HFFc6 (cell line): ENCODE measurements at places on chromosomes 11 and 22.

- peaks cover 5% of the 10 kb centered on the region; the same call in 1 of the 2 replicates for H3K36me3 ChIP-seq
- H3K27me3 ChIP-seq: no peaks in the 10 kb centered on the region
- H3K4me1 ChIP-seq: no peaks in the 10 kb centered on the region; the same call in 1 of the 2 replicates
Measured at GRCh38 chr22:47836957-47837356, 1074.5 kb downstream of the TBC1D22A start.

GRCh38 chr11:69079661-69080256, 31.0 kb downstream of the TPCN2 start:
- H3K27me3 ChIP-seq: 0 out of 2 replicates have a peak, but pooled peaks cover 3% of the 10 kb centered on the region
- H3K4me1 ChIP-seq: peaks cover 26% of the 10 kb centered on the region
- peaks cover 11% of the 10 kb centered on the region for H3K36me3 ChIP-seq

GRCh38 chr11:27757953-27758352, 57.7 kb upstream of the BDNF start:
- peak overlapping the region; percentile 10; the same call in 1 of the 2 replicates for H3K4me3 ChIP-seq
- peaks cover 1% of the 10 kb centered on the region; the same call in 1 of the 2 replicates for H3K27me3 ChIP-seq
- peak; percentile 75 for DNase-seq
- peak overlapping the region; percentile 5; the same call in 1 of the 2 replicates for H3K27ac ChIP-seq

GRCh38 chr22:26550498-26551033, 38.3 kb upstream of the TFIP11 start:
- peak overlapping the region; percentile 94 for H3K27ac ChIP-seq
- H3K27me3 ChIP-seq: peaks cover 1% of the 10 kb centered on the region; the same call in 1 of the 2 replicates
- peak overlapping the region; percentile 29 for H3K4me3 ChIP-seq
- peak; percentile 89 for DNase-seq

DNA sequence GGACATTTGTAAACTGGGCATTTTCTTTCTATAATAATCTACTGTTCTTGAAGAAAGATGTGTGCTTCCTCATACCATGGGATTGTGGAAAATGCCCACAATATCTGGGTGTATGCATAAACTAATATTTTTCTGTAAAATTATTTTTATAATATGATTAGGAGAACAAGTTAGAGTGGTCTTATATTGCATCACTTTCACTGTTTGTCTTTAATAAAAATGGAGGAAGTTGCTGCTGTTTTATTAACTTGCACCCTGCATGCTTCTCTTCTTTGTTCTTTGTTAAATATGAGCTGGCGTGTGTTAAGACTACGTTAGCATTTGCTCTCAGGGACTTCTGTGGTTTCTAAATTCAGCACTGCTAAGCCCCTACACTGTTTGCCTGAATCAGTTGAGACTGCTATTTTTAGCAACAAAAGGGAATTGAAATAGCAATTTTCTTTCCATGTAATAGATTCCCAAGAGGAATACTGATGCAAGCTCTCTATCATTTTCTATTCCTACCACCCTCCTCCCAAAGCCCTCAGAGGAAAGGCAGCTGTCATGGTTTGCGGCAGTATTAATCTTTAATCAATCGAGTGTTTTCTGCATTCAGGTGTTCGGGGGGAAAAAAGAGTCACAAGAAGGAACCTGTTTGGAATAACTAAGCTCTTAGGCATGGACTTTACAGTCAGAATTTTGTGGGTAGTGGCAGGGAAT, 56.1 kb downstream of the HSD17B12 start:
- H3K4me3 ChIP-seq: peak overlapping the region; percentile 77
- peak overlapping the region; percentile 85 for H3K27ac ChIP-seq
- peak; percentile 28 for DNase-seq

- H3K27me3 ChIP-seq: no peaks in the 10 kb centered on the region; the same call in 1 of the 2 replicates
- H3K27ac ChIP-seq: no peak overlapping the region
- peaks cover 19% of the 10 kb centered on the region for H3K4me1 ChIP-seq
- H3K4me3 ChIP-seq: peak overlapping the region; percentile 87
- no peak for DNase-seq
- H3K36me3 ChIP-seq: no peaks in the 10 kb centered on the region
Measured at GRCh38 chr11:88175569-88176075, 379 bp upstream of the RAB38 start.

DNA sequence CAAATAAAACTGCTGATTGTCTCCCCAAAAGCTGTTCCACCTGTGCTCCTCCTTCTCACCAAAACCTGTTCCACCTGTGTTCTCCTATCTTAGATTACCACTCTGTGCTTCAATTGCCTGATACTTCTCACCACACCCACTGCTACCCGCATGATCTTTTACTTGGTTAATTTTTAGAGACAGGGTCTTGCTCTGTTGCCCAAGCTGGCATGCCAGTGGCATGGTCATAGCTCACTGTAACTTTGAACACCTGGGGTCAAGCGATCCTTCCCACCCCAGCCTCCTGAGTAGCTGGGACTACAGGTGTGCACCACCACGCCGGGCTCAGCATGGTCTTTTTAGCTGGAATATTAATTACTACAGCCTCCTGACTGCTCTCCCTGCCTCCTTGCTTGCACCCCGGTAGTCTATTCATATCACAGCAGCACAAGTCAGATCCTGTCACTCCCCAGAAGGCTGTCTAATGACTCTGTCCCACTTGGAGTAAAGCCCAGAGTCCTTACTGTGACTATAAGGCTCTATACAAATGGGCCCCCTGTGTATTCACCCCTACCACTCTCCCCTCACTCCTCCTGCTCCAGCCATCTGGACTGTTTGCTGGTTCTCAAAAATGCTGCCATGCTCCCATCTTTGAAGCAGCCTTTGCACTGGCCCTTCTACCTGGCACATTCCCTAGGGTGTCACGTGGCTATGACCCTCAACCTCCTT, 3.5 kb downstream of the C11orf91 start:
- no peak overlapping the region for H3K27ac ChIP-seq
- peaks cover 77% of the 10 kb centered on the region for H3K4me1 ChIP-seq
- H3K27me3 ChIP-seq: peaks cover 9% of the 10 kb centered on the region
- no peak overlapping the region for H3K4me3 ChIP-seq
- no peak for DNase-seq
- H3K36me3 ChIP-seq: no peaks in the 10 kb centered on the region

DNA sequence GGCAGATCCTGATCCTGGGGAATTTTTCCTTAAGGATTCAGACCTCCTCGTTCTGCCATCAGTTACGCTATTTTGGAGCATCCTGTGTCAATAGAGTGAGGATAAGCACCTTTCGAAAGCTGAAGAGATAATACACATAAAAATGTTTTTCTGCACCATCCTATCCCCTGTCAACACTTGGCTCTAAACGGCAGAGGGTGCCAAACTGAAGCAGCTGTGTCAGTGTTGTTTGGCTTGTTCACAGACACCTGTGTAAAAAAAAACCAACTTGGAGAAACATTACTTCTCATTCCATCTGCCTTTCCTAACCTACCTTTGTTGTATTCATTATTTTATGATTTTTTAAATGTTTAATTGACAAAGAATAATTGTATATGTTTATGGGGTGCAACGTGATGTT, 417.0 kb upstream of the DDI1 start:
- H3K4me3 ChIP-seq: peak overlapping the region; percentile 52; the same call in 1 of the 2 replicates
- H3K27me3 ChIP-seq: peaks cover 4% of the 10 kb centered on the region; the same call in 1 of the 2 replicates
- peaks cover 5% of the 10 kb centered on the region for H3K36me3 ChIP-seq
- DNase-seq: peak; percentile 10
- peak overlapping the region; percentile 75 for H3K27ac ChIP-seq
- H3K4me1 ChIP-seq: peaks cover 79% of the 10 kb centered on the region

- no peak overlapping the region for H3K27ac ChIP-seq
- H3K4me3 ChIP-seq: no peak overlapping the region
- H3K36me3 ChIP-seq: no peaks in the 10 kb centered on the region
- peaks cover 29% of the 10 kb centered on the region for H3K4me1 ChIP-seq
Measured at GRCh38 chr11:109972939-109973338, 120.3 kb upstream of the ZC3H12C start.

DNA sequence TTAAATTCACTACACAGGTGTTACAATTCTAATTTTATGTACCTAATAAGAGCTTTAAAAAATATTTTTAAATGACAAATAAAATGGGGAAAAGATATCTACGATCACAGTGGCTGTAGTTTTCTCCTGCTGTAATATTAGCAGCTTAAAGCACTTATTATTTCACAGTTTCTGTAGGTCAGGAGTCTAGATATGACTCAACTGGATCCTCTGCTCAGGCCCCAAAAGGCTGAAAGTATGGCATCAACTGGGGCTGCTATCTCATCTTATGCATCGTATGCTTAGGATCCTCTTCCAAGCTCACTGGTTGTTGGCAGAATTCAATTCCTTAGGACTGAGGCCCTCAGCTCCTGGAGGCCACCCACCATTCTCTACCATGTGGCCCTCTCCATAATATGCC, 12.8 kb downstream of the FBXO3 start:
- peaks cover 23% of the 10 kb centered on the region for H3K36me3 ChIP-seq
- DNase-seq: no peak
- no peaks in the 10 kb centered on the region for H3K4me1 ChIP-seq
- H3K4me3 ChIP-seq: no peak overlapping the region
- H3K27ac ChIP-seq: no peak overlapping the region

GRCh38 chr11:69652999-69653398, 12.0 kb downstream of the CCND1 start:
- DNase-seq: no peak
- H3K27me3 ChIP-seq: peaks cover 86% of the 10 kb centered on the region
- H3K4me3 ChIP-seq: peak overlapping the region; percentile 0; the same call in 1 of the 2 replicates
- peaks cover 43% of the 10 kb centered on the region for H3K4me1 ChIP-seq

DNA sequence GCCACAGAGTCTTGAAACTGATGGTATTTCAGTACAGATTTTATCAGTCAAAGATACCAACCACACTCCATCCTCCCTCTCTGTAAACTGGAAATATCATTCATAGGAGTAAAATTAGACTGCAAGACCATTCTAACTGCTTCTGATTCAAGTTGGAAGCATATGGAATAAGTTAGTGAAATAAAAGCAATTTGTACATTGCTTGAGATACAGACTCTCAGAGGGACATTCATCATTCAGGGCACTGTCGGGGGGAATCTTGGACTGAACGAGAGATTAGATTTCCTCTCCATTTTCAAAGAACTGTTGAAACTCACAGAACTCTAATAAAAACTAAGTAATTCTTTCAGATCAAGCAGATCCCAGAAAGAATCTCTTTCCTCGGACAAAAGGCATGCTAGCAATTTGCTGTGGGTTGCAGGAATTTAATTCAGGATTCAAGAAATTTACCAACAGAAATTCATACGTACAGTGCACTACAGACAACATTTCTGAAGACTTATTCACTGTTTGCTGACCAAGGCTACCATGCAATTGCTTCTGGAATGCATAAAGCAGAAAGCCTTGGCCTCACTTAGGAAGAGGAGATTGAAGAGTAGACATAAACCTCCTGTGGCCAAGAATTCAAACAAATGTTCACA, 34.1 kb downstream of the PAMR1 start:
- H3K4me3 ChIP-seq: peak overlapping the region; percentile 76
- peaks cover 62% of the 10 kb centered on the region for H3K36me3 ChIP-seq
- H3K27me3 ChIP-seq: no peaks in the 10 kb centered on the region
- peaks cover 2% of the 10 kb centered on the region; the same call in 1 of the 2 replicates for H3K4me1 ChIP-seq

DNA sequence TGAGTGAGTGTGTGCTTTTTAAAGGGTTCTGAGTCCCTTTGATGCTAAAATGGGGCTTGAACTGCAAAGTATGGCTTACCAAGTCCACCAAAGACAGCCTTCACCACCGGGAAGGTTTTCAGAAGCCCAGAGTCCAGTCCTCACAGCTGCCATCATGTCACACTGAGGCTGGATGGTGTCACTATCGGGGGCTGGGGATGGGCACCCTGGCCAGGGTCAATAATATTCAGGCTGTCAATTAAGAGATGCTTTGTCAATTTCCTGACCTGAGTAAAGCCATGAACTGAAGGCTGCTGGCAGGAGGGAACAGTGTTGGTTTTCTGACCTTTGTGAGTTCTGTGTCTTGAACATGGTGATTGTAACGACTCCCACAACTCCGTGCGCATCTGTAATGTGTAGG, 373.0 kb upstream of the B3GAT1 start:
- no peak for DNase-seq
- no peak overlapping the region for H3K27ac ChIP-seq
- no peaks in the 10 kb centered on the region for H3K36me3 ChIP-seq
- no peak overlapping the region for H3K4me3 ChIP-seq
- no peaks in the 10 kb centered on the region for H3K4me1 ChIP-seq

- peaks cover 48% of the 10 kb centered on the region for H3K4me1 ChIP-seq
- H3K4me3 ChIP-seq: no peak overlapping the region
- H3K27ac ChIP-seq: no peak overlapping the region
- H3K36me3 ChIP-seq: peaks cover 6% of the 10 kb centered on the region
Measured at GRCh38 chr11:77104727-77105126, 2.1 kb downstream of the OMP start.

DNA sequence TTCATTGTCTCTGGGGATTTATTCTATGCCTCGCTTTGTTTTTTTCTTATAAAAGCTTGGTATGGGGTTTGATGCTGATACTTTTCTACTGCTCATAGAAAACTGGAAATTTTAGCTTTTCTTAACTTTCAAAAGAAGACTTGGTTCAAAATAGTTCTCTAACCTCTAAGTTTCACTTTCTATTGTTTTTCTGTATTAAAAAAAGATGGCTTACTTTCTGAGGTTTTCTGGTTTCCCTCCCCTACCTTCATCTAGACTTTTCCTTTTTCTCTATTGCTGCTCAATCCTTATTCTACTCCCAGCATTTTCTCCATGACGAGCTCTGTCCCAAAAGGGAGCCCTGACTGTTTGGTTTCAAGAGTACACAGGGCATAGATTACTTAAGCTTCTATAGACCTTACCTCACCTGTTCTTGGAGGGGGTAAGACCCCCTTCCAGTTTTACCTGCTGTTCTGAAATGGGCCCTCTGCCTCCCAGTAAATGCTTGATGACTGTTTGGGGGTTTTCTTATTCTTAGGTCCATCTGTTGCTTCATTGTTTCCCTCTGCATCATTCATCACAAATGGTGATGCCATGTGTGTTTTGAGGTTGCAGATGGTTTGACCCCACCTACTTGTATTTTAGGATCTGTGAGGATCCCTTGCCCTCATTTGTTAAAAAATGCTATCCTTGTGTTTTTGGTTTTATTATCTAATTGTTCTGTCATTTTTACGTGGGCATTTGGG, 29.5 kb downstream of the DNHD1 start:
- peaks cover 38% of the 10 kb centered on the region for H3K4me1 ChIP-seq
- H3K4me3 ChIP-seq: no peak overlapping the region
- no peaks in the 10 kb centered on the region for H3K36me3 ChIP-seq
- H3K27ac ChIP-seq: no peak overlapping the region; the same call in 1 of the 2 replicates

DNA sequence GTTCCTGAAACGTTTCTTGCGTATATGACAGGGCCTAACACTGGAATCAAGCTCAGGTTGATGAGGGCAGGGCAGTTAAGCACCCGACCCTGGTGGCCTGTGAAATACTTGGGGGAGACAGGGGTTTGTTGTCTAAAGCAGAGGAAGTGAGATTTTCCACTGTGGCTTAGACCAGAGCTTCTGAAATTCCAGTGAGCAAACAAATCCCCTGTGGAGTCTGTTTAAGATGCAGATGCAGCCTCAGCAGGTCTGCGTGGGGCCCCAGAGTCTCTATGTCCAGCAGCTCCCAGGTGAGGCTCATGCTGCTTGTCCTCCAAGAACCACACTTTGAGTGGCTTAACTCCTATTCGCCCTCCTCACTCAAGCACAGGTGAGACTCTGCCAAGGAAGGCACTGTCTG, 39.1 kb upstream of the PRAME start:
- H3K4me3 ChIP-seq: no peak overlapping the region
- no peaks in the 10 kb centered on the region for H3K4me1 ChIP-seq
- peaks cover 2% of the 10 kb centered on the region for H3K27me3 ChIP-seq
- no peak for DNase-seq
- no peaks in the 10 kb centered on the region for H3K36me3 ChIP-seq
- no peak overlapping the region for H3K27ac ChIP-seq
